Cerebellar nuclear complex (tissue), 1 donor: ENCODE measurements at places on chromosomes 6 and 20.

- no peak for DNase-seq
Observed at GRCh38 chr6:169972101-169972651, 220.8 kb downstream of the ERMARD start.

GRCh38 chr6:133816171-133816570 is 72.7 kb upstream of the TCF21 start:
- no peak for DNase-seq

DNA sequence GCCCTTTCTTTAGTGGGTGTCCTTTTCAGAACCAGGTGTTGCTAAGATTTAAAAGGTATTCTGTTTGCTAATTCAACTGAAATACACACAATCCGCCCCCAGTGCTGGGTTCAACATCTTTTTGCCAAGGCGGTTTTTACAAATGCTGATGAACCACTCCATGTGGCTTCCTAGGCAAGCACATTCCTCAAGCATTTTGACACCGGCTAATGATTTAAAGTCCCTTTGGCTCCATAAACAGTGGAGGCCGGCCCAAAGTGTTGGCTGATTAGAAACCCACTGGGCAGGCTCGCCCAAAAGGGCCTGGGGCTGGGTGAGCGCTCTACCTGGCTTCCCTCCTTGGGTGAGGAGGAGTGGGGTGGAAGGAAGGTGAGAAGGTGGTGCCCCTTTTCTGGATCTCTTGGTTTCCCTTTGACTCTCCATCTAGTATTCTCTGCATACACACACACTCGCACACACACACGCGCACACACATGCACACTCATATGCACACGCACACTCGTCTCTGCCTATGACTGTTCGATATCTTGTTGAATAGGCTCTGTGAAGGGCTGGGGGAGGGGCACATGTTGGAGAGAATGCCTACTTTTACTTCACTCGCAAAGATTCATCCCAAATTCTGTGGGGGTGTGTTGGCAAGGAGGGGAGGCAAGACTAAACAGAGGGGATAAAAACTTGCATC is 66.7 kb upstream of the ARMC2 start:
- DNase-seq = no peak

GRCh38 chr20:623704-624103 is 13.6 kb upstream of the TCF15 start:
- no peak for DNase-seq

GRCh38 chr6:53831936-53832660 is 37.3 kb downstream of the LRRC1 start:
- DNase-seq = no peak

GRCh38 chr6:52191824-52192223 is 5.6 kb downstream of the IL17A start:
- no peak for DNase-seq

DNA sequence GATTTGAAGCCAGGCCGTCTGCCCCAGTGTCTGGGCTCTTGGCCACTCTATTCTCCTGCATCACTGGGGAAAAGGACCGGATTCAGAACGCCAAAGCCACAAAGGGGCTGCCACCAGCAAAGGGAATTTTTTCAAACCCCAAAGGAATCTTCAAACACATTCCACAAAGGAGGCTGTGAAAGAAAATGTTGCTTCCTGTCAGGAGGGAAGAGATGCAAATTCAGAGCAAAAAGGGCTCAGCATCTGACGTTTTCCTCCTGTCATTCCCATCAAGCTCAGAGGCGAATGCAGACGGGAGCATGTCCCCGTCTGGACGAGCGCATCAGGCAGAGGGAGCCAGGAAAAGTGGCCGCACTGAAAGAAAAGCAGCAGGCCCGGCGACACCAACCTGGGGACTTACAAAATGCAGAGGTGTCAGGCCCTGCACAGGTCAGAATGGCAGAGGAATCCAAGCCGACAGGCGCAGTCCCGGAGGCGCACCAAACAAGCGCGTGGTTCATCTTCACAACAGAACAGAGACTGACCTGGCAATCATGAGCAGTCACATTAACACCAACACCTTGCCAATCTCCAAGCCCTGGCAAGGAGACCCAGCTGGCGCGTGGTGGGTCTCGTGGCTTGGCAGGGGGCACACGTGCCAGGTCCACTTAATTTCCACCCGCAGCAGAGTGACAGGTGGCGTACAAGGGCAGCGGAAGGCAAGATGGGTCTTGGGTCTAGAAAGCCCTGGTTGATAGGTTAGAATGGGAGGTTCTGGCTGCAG is 62.8 kb downstream of the GRM4 start:
- DNase-seq = peak; percentile 90

DNA sequence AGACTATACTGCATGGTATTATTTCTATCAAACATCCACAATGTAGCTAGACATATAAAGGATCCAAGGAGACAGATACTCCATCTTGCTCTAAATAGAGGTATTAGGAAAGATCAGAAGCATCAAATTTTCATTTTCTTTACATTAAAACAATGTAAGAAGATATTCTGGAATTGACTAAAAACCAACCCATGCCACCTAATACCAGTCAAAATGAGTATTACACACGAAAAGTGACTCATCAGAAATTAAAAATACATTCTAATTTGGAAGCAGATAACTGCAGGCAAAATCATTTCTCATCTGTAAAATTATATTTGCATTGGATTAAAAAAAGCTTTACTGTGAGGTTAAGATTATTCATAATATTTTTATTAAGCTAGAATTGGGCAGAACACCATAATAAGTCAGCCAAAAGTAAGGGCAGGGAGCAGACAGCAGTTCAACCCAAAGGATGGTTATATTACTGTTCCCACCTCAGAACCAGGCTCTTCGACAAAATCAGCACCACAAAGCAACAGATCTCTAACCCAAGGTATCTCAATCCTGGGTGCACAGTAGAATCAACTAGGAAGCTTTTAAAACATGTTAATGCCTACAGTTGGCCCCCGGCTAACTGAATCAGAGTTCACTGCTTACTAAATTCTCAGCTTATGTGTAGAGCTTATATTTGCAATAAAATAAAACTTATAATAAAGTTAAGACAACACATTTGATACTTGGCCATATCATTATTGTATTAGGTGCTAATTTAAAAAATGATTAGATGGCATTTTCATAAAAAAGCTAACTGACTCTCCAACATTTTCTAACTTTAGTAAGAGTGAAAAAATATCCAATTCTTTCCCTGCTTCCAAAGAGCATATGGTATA is 35.2 kb downstream of the SAMD3 start:
- no peak for DNase-seq

DNA sequence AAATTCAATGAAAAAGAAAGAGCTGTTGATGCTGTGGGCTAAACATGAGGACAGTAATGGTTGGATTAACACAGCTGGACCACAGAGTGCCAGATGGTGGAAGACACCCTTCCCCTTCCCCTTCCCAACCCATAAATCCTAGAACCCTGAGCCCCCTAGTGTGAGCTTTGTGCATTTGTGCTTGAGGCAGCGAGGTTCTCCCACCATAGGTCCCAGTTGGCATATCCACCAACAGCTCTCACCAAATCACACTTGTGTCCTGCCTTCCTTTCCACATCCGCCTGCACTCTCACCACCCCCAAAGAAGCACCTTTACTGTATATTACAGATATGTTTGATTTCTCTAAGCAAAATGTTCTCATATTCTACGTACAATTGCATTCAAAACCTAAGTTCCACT is 32.8 kb upstream of the HBS1L start:
- no peak for DNase-seq

- DNase-seq = no peak
Observed at GRCh38 chr6:13146442-13146841, 181.9 kb downstream of the TBC1D7 start.

DNA sequence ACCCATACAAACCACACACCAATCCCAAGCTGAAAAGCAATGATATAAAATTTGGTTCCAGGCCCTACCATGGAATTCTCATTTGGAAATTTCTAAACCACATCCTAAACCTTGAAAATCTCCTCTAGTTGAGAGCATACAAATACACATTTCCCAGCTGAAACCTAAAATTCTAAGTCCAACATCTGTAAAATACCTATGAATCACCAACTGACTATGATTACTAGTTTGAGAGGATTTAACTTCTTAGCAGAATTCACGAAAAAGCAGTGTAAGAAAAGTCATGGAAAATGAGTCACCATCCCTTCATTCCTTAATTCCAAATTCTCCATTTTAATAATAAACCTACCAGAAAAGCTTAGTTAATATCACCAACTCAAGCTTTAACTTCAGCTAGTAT is 15.4 kb downstream of the RANBP9 start:
- DNase-seq = no peak

GRCh38 chr6:140441256-140441655 is 1066.8 kb upstream of the CITED2 start:
- no peak for DNase-seq

GRCh38 chr6:77178821-77179220 is 284.5 kb downstream of the HTR1B start:
- DNase-seq = no peak

GRCh38 chr20:2914160-2914559 is 40.9 kb downstream of the PTPRA start:
- DNase-seq = no peak

DNA sequence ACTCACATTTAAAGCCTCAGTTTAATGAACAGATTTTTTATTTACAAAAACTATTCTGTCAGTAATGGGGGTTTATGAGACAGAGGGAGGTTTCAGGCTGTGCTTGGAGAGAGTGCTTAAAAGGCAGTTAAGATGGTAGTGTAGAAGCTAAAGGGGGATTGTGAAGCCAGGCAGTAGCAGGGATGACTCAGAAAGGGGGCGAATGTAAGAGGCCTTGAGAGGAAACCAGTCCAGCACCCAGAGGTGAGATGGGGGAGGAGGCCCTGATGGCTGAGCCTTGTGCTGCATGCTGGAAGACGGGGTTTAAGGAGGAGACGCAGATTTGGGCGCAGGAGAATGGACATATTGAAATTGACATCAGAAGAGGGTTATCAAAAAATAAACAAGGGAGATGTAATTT is 6.6 kb upstream of the SERPINB9 start:
- DNase-seq = no peak

- no peak for DNase-seq
Observed at GRCh38 chr20:29762620-29763019, 1494.8 kb upstream of the DEFB115 start.

DNA sequence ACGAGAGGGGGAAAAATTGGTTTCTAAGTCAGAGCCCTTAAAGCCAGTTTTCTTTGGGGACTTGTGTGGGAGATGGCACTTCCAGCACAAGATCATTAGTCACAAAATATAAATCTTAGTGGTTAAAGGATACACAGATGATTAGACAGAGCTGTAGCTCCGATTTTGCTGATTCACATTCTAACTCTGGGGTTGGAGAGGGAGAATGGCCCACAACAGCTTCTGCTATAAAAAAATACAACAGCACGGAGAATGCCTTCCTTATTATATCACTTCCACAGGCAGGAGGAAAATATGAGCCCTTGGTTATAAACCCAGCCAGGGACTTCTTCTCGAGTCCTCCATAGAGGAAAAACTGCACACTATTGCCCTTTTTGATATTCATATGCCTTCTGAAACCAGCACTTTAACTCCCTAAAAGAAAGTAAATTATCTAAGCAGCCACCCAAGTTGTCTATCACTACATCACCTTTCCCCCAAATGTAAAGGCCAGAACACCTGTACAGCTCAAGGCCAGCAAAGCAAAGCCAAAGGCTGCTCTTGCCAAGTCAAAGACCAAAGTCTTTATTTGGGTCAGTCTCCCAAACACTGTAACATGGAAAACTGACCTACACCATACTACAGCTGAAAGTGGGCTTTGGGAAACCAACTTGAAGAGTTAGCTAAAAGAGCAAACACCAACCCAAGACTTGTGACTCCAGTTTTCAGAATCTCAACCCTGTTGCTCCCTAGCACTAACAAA is 10.4 kb downstream of the MRPL14 start:
- no peak for DNase-seq

DNA sequence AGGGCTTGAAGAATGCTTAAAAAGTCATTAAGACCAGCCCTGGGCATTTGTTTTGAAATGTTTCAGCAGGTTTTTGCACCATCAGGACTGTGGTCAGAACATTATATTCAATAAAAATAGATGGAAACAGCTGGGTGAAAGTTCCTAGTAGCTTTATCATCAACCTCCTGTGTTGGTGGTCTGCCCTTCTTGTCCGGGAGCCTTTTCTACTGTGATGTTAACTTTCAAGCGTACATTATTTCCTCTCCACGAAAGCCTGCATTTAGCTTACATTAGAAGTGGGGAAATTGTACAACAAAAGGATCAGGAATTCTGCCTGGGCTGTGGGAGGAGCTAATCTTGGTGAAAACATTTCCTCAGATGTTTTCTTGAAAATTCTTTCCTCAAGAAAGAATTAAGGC is 71.1 kb downstream of the LAMA4 start:
- no peak for DNase-seq

DNA sequence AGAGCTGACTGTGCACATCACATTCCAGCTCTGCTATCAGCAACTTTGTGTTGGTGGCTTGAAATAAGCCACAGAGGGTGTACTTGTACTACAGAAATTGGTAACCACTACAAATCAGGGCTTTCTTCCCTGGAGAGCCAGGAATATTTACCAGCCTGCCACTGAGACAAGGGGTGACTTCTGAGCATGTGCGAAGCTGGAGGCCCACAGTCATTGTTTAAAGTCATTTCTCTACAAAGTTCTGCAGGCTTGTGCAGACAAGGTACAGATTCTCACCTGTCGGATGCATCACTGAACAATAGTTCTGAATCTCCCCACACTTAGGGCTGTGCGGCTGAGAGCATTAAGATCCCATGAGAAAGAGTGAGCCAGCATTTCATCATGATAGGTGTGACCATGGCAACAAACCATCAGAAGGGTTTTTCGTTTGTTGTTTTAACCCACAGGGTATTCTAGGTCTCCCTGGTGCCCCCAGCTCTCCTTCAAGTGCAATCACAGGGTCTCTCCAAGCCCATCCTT is 292.8 kb downstream of the CDC5L start:
- no peak for DNase-seq

DNA sequence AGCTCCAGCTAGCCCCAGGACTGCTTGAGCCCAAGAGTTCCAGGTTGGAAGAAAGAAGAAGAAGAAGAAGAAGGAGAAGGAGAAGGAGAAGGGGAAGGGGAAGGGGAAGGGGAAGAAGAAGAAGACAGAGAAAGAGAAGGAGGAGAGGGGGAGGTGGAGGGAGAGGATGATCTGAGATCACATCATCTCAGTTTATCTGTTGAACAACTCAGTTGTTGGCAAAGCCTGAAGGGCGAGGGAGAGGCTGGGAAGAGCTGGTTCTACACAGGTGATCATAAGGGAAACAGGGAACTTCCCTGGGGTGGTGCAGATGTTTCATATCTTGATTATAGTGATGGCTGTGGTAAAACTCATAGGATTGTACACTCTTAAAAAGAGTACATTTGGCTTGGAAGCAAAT is 3.1 kb upstream of the RRBP1 start:
- no peak for DNase-seq
